Stimulated activated CD8-positive, alpha-beta memory T cell treated with anti-CD3 and anti-CD28 coated beads, Interleukin-4, amount 100 ng/mL, for 1 hour (primary cell): ENCODE measurements at places on chromosomes 6 and 20.

- DNase-seq, result no peak
These were observed 16.5 kb downstream of the PEDS1 start for GRCh38 chr20:50136822-50137599.

DNA sequence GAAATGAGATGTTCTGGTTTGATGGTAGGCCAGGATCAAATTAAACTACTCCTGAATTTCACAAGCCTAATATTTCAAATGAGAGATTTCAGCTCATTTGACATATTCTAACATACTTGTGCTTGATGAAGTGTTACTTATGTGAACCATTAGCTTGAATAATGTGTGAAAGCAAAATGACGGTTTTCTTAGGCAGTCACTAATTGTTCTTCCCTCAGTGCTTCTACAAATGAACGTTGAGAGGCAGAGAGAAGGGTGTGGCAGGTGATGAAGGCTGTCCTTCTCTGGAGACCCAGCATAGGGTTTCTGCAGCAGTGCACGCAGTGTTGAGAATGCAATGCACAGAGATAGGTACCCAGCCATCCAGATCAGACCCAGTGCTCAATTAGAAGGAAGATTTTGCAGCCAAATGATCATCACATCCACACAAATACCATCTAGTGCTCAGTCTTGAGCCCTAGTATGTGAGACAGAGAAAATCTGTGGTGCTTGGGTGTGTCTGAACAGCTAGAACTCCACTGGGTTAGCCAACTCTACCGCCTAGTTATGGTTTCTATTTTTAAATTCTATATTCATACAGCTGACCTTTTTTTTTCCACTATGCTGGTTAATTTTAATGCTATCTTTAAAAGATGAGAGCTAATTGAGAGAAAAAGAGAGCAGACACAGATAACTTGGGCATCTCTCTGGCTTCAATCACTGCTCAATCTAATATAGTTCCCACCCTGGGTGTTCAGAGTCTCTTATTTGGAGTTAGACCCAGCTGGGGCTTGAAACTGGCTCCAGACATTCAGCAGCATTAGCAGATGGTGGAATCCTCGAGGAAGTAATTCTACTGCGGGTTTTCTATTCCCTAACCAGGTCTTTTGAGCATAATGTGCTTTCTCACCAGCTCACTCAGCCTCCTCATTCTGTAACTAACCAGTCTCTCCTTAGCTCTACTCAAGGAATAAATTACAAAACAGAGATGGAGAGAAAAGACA is 4.4 kb upstream of the MYLIP start:
- no peak for DNase-seq

- no peak for DNase-seq
These were observed 221.5 kb downstream of the PREX1 start for GRCh38 chr20:48606172-48606840.

DNA sequence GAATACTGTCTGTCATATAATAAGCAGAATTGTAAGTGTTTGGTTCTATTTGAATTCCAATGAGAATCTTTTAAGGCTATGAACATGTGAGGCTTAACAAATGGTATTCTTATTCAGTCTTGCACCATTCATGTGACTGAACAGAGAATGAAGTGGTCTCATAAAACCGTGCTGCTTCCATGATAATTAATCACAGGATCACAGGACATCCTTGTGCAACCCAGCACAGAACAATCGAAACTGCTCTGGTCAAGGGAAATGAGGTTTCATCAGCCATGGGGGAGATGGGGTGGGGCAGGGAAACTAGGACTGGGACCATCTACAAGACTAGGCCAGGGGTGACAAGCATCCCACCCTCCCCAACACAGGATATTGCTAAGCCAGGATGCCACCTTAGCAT is 6.0 kb downstream of the PPIL6 start:
- no peak for DNase-seq

GRCh38 chr20:20786428-20786827 is 74.0 kb upstream of the RALGAPA2 start:
- no peak for DNase-seq
